Mucosa of gallbladder (tissue), 1 donor: ENCODE measurements at places on chromosomes 12 and 14.
A peak's percentile ranks its signal among the peaks of the same experiment; 100 is the strongest.

GRCh38 chr14:78029601-78030372, 140.4 kb upstream of the NRXN3 start:
- DNase-seq = no peak

DNA sequence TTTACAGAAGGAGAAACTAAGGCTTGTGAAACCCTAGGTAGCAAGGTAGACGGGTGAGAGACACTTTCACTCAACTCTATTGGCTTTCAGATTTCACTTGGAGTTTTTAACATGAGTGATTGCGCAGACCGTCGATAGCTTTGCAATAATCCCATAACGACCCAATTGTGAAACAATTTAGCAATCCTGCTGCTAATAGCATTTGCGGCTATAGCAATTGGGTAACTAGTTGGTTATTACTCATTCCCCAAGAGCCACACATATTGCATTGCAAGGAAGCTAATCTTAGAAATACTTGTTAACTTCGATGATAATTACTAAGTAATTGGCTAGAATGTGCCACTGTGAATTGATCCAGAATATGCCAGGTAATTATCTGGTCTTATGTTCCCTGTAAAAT, 159.9 kb upstream of the NOS1 start:
- no peak for DNase-seq

- DNase-seq = no peak
Observed at GRCh38 chr12:69108037-69108436, 131.3 kb upstream of the CPSF6 start.

GRCh38 chr12:76226397-76226796, 121.8 kb downstream of the BBS10 start:
- no peak for DNase-seq

GRCh38 chr12:44626883-44627282, 249.2 kb downstream of the NELL2 start:
- no peak for DNase-seq

- no peak for DNase-seq
Observed at GRCh38 chr14:81765651-81766275, 232.1 kb upstream of the SEL1L start.

DNA sequence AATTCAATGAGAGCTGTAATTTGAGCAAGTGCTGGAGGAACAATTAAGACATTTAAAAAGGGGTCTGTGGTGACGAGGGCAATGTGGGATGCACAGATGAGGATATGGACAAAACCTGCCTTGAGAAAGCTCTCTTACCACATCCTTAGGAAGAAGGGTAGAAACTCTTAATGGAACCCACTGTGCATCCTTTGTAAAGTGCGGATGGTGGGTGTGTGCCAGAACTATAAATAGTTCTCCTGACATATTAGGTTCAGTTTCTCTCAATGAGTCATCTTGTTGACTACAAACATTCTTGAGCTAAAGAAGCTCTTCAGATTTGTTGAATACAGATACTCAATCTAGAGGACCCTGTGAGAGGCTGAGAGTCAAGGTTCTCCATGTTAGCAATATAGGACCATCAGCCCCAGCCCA, 106.1 kb upstream of the ANO4 start:
- no peak for DNase-seq

GRCh38 chr12:70831543-70831942, 89.0 kb downstream of the PTPRR start:
- DNase-seq = no peak

- no peak for DNase-seq
Observed at GRCh38 chr12:121943926-121944325, 25.5 kb downstream of the CFAP251 start.

DNA sequence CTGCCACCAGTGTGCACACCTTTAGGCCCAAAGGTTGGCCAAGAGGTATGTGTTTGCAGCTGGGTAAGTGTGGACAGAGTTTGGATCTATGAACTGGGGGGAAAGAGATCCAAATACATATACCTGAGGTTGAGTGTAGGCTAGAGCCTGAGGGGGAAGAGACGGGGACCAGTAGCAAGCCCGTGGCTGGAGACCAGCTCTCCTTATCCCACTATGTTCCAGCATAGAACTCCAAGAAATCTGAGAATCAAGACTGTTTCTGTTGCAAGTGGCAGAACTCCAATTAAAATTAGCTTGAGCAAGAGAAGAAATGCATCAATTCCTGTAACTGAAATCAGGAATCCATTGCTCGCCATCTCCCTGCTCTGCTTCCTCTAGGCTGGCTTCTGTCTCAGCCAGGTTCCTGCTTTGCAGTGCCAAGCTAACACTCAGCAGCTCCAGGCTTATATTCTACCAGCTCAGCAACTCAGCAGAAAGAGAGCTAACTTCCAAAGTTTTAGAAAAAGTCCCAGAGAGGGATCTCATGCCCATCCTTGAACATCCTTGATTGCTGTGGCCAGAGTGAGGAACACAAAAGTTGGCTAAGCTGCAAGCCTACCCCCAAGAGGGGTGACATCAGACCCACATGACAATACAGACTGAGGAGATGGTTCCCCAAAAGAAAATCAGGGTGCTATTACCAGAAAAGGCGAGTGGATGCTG, 1.5 kb upstream of the PCK2 start:
- no peak for DNase-seq

DNA sequence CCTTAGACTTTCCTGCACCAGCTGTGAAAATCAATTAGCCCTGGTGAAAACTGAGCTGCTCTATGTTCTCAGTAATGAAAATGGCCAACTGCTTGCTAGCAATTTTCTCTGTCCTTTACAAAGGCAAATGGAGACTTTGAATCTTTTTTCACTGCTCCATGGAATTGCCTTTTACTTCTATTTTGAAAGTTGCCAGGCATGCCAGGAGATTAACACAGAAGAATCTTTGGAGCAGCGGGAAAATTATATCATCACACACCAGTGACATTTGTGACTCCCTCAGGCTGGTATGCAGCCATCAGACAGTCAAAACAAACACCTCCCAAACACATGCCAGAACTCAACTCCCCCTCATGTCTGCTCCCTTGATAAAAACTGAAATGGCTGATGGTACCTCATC, 872.0 kb upstream of the FLRT2 start:
- no peak for DNase-seq

DNA sequence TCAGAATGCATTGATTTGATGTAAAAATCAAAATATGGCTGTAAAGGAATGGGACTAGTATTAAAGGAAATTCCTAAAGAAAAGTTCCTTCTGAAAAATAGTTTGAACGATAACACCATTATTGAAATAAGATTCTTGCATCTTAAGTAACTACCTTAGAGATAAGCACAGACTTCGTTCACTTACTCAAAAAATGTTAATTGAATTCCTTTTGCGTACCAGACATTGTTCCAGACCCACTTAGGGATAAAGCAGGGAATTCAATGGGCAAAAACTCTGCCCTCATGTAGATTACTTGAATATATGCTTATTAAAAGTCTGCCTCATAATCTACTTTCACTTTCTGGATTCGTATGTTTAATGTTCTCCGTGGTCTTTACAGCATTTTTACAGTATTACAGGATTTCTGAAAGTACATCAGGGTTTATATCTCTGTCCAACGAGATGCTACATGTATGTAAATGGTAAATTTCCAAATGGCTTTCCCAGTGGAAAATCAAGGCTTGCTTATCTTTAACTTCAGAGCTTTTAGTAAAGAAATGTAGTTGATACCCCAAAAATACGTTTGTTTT, 213.7 kb downstream of the GXYLT1 start:
- DNase-seq = no peak

DNA sequence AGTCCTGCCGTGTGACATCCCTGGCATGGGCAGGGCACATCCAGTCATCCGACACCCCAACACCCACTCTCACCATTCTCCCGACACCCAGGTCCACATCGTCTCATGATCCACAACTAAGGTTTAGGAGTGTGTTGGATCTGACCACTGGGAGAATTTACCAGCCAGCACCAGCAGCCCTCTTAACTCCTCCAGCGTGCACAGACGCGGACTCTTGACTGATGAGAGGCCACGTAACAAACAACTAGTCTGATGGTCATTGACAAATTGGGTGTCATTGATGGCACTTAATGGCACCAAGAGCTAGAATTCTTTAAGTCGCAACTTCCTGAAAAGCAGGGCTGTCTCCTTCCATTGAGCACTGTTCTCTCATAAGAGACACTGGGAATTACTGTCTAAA, 203.0 kb upstream of the SFSWAP start:
- DNase-seq = no peak

GRCh38 chr14:46432516-46432915, 219.1 kb downstream of the RPL10L start:
- no peak for DNase-seq

DNA sequence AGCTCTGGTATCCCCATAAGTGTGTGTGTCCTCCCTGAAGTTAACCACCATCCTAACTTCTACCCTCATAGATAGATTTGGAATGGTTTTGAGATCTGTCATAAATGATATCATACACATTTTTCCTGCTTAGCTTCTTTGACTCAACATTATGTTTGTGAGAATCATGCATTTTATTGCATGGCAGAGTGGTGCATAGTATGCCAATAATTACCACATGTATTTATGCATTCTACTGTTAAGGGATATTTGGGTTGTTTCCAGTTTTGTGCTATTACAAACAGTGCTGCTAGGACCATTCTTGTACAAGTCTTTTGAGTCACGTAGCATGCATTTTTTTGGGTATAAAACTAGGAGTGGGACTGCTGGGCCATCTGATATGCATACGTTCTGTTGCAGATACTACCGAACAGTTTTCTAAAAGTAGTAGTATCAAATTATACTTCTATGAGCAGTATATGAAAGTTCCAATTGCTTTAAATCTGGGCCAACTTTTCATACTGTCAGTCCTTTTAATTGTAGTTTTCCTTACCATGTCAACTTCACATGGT, 13.4 kb downstream of the GRIP1 start:
- no peak for DNase-seq

- DNase-seq = no peak
Observed at GRCh38 chr14:21653331-21653885, at the start of gene OR4E2. Gene OR4E2, plus strand, starts transcription at chr14:21653835. Its CDS starts 11,248 bp downstream, at chr14:21665083.

GRCh38 chr12:125382926-125383325, 317.7 kb downstream of the AACS start:
- no peak for DNase-seq

DNA sequence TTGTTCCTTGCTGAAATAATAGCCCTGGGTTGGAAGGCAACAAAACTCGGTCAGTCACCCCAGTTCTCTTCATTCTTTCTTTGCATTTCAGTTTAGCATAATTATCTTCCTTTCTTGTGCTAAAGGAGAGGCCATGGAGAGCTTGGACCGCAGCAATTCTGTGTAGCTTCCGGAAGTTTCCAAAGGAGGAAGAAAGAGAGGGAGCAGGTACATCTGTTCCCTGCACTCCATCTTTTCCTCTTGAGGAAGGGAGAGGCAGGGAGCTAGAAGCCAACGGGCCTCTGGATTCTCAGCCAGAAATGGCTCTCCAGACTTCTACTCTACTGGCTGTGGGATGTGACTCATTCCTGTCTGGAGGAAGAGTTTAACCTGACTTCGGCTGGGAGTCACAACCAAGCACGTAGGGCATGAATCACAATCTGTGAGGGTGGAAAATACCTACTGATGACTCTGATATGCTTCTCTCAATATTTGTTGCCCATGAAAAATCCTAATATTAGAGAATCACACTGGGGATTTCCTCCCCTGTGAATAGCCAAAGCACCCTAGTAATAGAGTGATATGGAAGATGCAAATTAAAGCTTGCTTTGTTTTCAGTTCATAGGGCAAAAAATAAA, 17.0 kb downstream of the ANO6 start:
- DNase-seq = peak; percentile 58

DNA sequence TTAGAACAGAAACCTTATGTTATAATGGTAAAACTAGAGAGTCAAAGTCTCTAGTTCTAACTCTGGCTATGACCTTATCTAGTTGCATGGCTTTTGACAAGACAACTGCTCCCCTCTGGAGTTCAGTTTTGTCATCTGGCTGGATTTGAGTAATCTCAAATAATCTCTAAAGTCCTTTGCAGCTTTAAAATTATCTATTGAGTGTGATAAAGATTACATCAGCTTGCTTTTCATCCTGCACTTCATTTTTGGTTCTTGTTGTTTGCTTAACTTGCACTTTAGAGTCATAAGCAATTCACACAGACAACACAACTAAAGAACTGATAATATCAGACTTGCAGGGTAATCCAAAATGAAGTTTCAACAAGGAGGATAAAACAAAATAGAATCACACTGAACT, 2.3 kb downstream of the AKAP5 start:
- no peak for DNase-seq

DNA sequence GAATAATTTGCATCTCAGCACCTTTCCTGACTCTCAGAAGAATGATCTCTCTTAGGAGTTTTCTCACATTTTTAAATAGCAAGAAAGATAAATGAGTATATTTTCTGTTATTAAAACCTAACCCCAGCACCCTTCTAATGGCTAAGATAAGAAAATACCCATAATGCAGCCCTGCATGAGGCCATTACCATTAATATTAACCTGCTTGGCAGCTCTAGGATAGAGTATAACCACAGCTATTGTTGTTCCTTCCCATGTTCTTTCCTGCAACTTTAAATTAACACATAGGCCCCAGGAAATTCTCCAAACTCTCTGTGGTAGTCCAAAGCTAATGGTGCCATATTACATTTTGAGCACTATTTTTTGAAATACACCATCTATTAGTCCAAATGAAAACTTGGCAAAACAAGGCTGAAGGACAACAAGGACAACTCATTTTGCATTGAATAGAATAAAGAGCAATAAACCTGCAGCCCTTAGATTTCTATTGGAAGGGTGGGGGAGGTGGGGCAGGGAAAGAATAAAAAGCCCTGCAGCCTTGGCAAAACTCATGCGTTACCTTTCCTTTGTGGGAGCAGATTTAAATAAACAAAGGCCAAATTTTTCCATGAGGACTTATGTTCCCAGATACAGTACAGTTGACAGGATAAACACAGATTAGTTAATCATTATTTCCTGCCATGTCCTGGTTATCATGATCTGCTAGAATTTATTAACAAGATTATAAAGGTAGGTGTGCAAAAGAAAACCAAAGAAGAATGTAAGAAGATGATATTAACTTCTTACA, 46.9 kb downstream of the BTG1 start:
- DNase-seq = peak; percentile 48

- no peak for DNase-seq
Observed at GRCh38 chr12:27814851-27815591, 35.0 kb upstream of the MANSC4 start.

- DNase-seq = no peak
Observed at GRCh38 chr14:89349171-89350008, 67.6 kb downstream of the FOXN3 start.

DNA sequence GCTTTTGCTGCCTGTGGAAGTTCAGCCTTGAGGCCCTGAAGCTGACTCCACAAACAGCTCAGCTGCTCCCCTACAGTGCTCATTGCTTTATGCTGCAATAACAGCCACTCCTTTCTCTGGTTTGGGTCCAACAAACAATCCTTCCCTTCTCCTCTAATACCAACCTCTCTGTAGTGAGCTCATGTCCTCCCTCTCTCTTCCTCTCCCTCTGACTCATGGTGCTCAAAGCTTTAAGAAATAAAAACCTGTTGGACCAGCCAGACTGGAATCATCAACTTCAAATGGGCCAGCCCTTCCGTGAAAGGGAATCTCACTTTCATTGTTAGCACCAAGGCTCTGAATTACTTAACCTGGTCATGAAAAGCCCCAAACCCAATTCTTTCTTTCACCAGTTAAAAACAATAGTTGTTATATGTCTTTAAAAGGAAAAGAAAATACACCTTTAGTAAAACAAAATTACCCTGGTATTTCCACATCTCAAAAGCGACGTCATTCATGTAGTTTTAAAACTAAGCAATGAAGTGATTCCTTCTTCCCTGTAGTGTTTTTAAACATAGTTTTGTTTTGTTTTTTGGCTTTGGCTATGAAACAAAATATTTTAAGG, 126.4 kb downstream of the DUSP6 start:
- peak; percentile 79 for DNase-seq
